ENCODE measurements at places on chromosomes 4 and X.

DNA sequence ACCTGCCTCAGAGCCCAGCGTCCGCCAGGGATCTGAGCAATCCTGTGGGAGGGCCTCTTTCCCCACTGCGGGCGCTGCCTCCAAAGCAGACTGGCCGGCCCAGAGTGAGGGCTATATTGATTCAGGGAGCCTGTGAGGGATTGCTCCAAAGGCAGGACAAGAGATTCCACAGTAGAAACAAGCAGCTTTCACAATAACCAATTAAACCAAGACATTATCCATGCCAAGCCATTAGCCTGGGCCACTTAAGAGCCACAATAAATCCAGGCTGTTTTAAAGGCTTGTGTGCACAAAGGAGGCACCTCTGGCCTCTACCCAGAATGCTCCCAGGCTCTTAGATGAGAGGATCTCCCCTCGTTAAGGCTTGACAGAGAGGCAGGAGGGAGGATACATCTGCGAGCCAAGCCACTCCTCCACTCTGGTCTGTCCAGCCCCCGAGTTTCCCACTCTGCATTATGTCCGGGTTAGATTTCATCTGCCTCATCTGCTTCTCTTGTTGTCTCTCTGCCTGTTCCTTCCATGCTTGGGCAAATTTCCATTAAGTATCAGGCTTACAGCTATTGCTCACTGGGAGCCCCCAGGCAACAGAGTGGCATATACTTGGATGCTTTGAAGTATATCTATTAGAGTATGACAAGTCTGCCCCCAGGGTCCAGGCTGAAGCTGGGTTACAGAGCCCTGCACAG is 357.9 kb downstream of the UNC5C start:
- no peak for DNase-seq

GRCh38 chr4:111475001-111475400 is 670.3 kb upstream of the FAM241A start:
- DNase-seq: no peak

- no peak for DNase-seq
These were observed 36.2 kb upstream of the USP38 start for GRCh38 chr4:143148521-143148920.

GRCh38 chr4:156756118-156756517 is 215.5 kb downstream of the PDGFC start:
- DNase-seq: no peak

GRCh38 chr4:63563288-63564014 is 845.8 kb downstream of the TECRL start:
- no peak for DNase-seq

- DNase-seq: no peak
These were observed 8.7 kb downstream of the EIF2S3 start for GRCh38 chrX:24063488-24063887.

- no peak for DNase-seq
These were observed 139.2 kb upstream of the RBPJ start for GRCh38 chr4:26181616-26182015.

DNA sequence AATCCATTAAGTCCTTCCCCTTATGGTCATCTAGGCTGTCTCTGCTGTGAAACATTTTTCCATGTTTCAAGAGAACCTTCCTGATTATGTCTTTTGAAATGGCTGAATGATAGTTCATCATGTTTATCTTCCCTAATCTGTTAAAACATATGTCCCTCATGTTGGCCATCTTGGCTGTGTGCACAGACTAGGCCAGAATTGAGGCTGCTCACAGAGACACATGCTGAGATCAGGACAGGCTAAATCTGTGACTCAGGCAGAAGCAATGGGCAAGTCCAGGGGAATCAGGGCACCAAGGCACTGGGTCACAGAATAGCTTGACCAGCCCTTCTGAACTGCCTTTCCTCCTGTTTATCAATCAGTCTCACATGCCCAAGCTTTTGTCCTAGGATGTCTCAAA is 78.3 kb downstream of the FHDC1 start:
- DNase-seq: no peak

DNA sequence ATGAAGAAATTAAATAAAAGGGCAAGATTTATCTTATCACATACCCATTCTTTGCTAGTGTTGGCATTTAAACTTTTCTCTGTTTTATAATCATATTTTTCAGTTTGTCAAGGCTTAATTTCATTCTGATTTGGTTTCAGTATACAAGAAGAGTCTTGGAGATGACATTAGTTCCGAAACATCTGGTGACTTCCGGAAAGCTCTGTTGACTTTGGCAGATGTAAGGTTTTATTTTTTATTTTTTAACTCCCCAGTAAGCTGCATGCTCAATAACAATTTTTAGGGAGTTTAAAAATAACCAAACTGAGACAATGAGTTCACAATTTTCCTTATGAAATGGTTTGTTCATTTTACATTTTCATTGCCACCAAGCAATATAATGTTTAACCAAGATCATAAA is 39.8 kb downstream of the ANXA3 start:
- no peak for DNase-seq

All from kidney capillary endothelial cell (primary cell).